ENCODE measurements at places on chromosomes 6 and 20.

DNA sequence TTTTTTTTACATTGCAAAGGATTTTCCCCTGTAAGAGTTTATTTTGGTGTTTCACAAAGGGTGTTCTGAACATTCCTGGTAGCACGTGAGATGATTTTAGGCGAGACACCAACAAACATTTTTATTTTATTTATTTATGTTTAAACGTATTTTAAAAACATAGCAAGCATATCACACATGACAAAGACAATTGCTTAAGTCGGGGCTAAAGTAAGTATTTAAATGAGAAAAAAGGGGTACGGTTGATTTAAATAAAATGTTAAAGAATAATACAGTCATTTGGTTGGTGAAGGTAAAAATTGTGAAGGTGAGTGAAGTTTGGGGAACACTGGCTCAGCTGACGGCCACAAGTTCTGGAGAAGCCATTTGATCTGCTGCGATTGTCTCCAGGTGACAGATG is 129.7 kb downstream of the BMP7 start:
- no peak for DNase-seq

DNA sequence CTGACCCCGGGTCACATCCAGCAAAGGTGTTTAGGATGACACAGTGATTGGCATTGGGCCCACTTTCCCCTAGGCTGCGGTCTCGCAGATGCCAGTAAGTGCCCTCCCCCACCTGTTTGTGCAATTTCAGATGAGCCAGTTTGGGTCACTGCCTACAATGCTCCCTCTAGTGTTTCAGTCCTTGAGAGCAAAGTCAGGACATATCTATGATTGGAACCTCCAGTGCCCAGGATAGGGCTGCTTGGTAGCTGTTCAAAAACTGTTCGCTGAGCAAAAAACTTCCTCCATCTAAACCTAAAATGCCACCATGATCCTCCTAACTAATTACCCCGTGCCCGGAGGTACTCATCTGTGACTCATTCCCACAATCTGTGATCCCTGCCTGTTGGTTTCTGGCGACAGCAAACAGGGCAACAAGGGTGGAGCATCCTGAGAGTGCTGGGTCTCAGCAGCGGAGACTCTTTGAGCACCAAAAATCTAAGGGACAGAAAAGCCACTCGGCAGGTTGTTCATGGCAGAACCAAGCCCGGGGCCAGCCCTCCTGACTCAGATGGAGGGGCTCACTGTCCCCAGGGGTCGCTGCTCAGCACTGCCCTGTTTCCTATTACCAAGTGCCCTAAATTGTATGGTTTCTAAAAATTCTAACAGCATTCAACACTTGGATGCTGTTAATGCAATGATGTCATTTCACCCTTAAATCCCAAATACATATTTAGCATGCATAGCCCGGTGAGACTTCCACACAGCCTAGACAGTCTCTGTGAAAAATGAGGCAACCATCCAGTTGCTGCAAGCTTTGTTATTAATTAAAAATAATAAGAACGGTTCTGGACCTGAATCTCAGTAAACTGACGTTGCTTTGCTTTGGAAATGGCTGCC is 5.0 kb downstream of the VSX1 start:
- peak; percentile 25 for DNase-seq

GRCh38 chr6:84618836-84619235 is 145.6 kb downstream of the TBX18 start:
- DNase-seq = no peak

DNA sequence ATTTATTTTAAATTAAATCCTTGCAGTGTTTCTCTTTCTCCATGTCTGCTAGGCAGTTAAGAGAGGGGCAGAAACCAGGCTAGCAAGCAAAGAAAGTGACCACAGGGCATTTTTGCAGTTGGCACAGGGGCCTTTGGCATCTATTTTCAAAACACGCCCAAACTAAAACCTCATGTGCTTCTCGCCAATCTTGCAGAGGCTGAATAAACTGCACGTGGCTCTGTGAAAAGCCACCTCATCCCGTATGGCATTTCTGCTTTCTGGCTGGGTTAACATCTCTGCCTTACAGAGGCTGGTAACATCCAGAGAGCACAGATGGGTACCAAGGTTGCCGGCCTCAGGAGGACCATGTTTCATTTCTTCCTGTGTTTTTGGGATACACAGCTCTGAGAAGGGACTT is 54.6 kb downstream of the GJA10 start:
- DNase-seq = no peak

DNA sequence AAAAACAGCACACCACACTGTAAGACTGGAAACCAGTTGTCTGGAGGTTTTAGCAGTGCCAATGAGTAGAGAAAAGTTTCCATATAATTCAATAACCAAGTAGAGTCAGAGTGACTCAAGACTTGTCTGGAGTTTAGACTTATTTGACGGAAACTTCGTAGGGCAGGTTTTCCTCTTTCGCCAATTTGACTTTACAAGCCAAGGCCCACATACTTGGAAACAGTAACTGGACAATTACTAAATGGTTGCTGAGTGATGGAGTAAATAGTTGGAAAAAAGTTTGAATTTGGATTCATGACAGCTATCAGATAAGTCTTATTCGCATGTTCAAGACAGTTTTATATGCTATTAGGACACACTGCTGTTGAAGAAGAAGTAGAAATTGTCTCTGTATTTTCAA is 48.1 kb upstream of the CTAGE9 start:
- DNase-seq = no peak

- no peak for DNase-seq
Observed at GRCh38 chr6:134105940-134106339, 53.5 kb upstream of the SLC2A12 start.

DNA sequence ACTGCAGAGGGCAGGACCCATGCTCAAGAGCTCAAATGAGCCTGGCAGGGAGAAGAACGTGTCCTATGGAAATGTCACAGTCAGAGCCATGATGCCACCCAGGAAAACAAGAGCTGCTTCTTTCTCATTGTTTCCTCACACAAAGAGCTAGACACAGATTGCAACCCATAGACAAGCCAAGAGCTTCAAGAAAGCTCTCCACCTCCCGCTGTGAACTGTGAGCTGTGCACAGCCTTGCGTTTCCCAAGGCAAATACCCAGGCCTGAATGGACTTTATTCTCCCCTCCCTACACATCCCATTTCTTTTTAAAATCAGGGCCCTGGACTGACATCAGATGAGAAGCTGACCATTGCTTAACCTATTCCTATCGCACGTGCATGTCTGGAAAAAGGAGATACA is 388.8 kb downstream of the RNGTT start:
- no peak for DNase-seq

GRCh38 chr20:8535403-8536261 is 403.6 kb downstream of the PLCB1 start:
- no peak for DNase-seq

DNA sequence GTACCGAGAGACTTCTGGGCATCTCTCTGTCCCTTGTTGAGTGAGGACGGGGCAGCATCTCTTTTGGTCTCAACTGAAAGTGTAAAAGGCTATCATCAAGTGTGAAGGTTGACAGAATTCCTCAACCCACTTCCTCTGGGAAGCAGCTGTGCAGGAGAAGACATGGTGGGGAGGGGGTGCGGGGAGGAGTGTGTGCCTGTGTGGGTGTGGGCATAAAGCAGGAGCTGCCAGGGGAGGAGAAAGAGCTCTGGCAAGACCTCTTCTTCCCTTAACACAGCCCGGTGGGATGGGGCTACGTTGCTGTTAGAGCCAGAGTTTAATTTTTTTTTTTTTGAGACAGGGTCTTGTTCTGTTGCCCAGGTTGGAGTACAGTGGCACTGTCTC is 31.8 kb downstream of the CPXM1 start:
- DNase-seq = no peak

DNA sequence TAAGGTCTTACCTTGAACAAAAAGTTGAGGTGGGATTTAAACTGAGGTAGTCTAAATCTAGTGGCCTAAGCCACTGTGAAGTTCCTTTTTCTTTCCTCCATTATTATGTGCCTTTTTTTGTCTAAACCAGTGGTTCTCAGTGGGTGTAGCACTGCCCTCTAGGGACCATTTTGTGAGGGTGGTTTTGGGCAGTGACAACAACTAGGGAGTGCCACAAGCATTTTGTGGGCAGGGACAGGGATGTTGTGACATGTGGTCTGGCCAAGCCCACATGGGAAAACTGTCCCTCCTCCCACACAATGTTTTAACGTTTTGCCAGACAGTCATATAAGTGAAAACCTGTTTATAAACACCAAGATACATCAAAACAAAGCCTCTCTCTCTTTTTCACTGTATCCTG is 899.4 kb upstream of the FLRT3 start:
- DNase-seq = no peak

- no peak for DNase-seq
Observed at GRCh38 chr6:56193846-56194245, 53.5 kb downstream of the COL21A1 start.

DNA sequence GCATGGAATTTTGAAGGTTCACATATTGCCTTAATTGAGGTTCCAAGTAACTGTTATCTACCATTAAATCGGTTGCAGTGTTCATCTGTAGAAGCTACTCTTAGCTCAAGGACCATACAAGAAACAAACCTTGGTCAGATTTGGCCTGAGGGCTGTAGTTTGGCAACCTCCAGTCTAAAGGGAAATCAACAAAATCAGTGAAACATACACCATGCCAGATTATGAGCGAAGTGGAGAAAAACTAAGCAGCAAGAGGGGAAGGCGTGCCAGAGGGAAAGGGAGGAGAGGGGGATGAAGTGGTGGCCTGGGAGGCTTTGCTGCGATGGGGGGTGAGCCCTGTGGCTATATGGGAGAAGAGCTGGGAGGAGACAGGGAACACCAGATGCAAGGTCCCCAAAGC is 8.8 kb upstream of the SNAI1 start:
- no peak for DNase-seq

DNA sequence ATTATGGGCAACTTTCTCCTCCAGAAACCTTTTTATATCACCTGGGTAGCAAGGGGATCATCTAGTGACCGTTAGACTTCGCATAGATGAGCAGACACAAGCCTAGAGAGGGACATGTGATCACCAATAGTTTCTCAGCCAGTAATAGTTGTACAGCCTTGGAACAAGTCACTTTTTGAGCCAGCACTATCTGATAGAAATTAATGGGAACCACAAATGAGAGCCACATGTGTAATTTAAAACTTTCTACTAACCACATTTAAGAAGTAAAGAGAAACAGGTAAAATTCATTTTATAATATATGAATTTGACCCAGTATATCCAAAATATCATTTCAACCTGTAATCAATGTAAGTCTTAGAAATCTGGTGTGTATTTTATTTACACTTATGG is 592 bp upstream of the CTNNBL1 start:
- no peak for DNase-seq

DNA sequence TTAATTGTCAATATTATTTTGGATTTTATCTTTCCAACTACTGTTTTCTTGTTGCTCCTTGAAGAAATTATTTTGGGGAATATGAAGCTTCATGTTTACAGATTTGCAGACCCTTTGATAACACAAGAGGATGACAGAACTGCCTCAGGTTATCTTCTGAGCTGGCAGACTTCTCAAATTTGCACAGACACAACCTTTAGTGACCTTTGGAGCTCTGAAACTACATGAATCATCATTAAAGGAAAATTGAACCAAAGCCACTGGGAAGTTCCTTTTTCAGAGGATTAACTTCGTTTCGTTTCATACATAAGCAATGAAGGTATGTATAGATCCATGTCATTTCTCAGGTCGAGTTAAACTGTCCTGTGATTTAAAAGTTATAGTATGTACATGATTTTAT is 85.9 kb downstream of the FBXO5 start:
- no peak for DNase-seq

GRCh38 chr6:109069746-109070145 is 24.9 kb downstream of the SESN1 start:
- no peak for DNase-seq

DNA sequence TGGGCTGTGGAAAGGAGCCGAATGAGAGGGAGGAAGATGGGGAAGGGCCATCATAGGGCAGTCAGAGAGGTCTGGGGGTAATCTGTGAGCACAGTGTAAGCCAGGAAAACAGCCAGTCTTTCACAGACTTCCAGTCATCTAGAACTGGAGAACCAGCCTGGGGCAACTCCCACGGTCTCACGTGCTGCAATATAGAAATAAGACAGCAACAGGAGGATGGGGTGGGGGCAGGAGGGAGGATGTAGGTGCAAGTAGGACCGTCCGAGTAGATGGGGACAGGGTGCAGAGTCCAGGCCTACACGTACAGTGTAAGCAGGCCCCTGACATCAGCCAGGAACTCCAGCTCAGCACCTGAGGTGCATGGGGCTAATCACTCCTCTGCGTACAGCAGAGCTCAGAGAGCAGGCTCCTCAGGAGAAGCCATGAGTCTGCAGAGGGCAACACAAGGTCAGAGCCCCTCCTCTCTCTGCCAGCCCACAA is 58.2 kb upstream of the TNFAIP3 start:
- DNase-seq = no peak

DNA sequence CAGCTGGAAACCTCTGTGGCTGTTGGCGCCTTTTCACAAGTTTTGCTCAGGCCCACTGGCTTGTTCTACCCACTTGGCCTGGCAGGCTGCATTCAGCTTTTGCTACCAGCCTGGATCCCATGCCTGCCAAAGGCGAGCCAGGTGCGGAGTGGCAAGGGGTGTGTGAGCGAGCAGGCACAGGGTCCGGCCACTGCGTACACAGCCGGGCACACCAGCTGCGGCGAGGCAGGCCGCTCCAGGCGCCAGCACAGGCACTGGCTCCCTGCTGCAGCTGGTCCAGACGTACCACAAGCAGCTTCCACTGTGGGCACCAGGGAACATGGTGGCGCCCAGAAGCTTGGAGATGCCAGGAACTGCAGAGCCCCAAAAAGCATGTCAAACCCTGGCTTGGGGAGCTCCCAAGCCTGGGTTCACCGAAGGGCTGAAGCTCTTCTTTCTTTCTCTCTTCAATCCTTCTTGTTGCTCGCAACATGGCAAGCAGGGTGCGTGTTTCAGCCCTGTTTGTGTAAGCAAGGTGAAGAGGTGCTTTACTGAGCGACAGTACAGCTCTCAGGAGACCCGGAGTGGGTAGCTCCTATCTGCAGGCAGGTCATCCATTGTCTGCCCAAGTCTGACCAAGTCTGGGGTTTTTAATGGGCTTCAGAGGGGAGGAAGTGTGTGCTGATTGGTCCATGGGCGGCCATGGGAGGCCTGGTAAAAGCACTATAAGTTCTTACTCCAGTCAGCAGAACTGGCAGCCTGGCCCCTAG is 32.6 kb upstream of the GRM4 start:
- no peak for DNase-seq

DNA sequence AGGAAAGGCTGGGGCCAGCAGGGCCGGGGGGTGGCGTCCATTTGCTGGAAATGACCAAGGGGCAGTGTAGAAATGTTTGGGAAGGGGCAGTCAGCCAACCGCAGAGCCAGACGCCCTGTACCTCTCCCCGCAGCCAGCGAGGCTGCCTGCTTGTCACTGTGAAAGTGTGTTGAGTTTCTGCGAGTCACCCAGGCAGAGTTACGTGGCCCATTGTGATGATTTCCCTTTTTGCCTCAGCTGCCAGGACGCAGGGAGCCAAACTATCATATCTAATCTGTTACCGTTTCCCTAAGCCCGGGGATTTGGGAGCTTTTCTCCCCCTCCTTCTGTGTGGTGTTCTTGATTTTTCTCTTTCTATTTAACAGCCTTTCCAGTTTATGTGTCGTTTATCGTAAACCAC is 67.9 kb upstream of the STX16 start:
- no peak for DNase-seq

GRCh38 chr20:60695226-60696000 is 556.6 kb upstream of the CDH4 start:
- no peak for DNase-seq

- no peak for DNase-seq
Observed at GRCh38 chr6:140979642-140980091, 1153.1 kb upstream of the GJE1 start.

- no peak for DNase-seq
Observed at GRCh38 chr6:118354641-118355040, 193.5 kb upstream of the PLN start.
